NCI-H1694 treated with DMSO at 0.1 percent for 48 hours (cell line): ENCODE measurements at places on chromosomes 4 and X.

DNA sequence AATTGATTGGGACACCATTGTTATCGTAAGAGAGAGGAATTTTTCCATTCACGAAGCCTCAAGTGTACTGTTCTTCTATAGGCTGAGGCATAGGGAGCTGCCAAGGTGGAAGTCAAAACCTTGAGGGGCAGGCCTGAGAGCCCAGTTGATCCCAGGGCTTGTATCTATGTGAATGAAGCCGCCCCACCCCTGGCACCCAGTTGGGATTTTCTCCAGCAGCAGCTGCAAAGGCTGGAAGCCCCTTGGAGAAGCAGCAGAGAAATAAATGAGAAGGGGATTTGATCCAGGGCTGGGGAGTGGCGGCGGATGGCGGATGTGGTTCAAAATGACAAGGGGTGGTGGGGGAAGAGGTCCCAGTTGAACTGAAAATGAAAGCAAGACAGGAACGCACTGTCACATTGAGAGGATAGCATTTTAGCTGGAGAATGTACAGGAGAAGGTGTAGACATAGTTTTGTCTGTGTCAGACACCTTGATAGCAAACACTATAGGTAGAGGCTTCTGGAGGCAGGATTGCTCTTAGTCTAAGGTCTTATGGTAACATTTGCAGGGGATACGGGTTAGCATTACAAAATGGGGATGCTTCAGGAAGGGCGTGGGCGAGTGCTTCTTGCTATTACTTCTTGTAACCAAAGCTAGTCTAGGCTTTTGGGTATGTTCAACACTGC, 32.6 kb downstream of the DOCK11 start:
- no peak for DNase-seq

GRCh38 chrX:153921511-153922446, 4.3 kb downstream of the ARHGAP4 start:
- peak; percentile 43 for DNase-seq

DNA sequence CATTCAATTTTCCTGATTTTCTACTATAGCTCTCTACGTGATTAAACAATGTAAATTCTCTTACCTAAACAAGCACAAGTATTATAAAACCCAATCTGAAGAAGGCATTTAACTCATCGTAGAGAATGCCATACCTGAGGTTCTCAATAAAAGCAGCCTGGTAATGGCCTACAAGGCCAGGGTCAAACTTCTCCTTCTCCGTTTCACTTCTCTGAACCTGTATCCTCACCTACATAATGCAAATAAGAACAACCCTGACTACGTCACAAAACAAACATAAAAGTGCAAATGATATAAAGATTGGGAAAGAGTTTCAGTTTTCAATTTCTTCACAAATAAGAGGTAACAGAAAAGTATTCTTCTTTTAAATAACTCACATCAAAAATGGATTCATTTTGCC, 55.6 kb upstream of the STS start:
- no peak for DNase-seq

DNA sequence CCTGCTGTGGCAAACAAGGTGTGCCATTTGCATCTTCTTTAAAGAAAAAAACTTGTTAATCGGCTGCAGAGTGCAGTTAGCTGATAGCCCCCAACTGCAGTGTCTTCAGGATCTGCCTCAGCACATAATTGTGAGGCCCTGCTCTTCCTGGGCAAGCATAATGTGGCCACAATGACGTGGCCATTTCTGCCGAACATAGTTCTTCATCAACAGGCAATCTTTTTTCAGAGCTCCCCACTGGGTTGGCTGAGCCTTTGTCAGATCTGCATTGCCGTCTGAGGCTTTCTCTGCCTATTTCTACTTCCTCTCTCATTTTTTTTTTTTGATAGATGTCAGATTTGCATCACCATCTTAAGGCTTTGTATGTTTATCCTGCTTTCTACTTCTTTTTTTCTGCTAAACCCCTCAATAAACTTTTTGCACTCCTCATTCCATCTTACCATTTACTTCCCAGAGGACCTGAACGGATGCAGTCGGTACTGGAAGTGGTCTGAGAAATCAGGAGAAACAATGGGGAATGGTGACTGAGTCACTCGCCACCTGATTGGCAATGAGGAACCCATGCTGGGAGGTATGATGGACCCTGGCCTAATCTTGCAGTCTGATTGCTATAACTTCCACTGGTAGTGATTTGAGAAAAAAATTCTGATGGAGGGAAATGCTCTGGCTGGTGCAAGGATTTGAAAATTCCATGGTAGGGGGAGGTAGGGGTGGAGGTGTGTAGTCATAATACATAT, 21.2 kb upstream of the TAB3 start:
- no peak for DNase-seq

- DNase-seq: no peak
Observed at GRCh38 chr4:7041801-7042502, 1.2 kb upstream of the TADA2B start.

- no peak for DNase-seq
Observed at GRCh38 chrX:71542411-71542810, 9.5 kb downstream of the OGT start.
